ENCODE measurements at places on chromosomes 16 and 17. TPM values are rescaled to one million over a fixed set of nuclear protein-coding genes. Genes with fewer than 3 reads are reported as not detected.

Gene SLC52A1
- total RNA-seq: not detected

- H3K4me3 ChIP-seq: no peak overlapping the region
- H3K4me1 ChIP-seq: peaks cover 47% of the 10 kb centered on the region
- H3K36me3 ChIP-seq: peaks cover 34% of the 10 kb centered on the region
- H3K27me3 ChIP-seq: no peaks in the 10 kb centered on the region
Observed at GRCh38 chr16:2040787-2041522, 6.7 kb downstream of the NTHL1 start.

DNA sequence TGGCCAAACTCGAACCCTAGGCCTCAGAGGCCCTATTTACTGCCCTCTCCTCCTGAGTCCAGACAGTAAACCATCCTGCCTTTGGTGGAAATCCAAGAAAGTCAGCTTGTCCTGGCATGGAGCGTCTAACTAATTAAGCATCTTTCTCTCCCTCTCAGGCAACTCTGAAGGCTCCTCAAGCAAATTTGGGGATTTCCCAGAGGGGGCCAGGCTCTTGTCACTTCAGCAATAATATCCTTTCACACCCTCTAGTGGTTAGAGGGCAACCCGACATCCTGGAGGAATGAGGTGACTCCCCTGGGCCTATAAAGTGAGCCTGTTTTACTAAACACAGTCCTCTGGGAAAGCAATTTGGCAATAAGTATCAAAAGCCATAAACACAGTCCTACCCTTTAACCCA is 60.4 kb downstream of the NOG start:
- peaks cover 5% of the 10 kb centered on the region for H3K27me3 ChIP-seq
- H3K4me3 ChIP-seq: no peak overlapping the region
- H3K27ac ChIP-seq: no peak overlapping the region
- peak; percentile 52 for DNase-seq

DNA sequence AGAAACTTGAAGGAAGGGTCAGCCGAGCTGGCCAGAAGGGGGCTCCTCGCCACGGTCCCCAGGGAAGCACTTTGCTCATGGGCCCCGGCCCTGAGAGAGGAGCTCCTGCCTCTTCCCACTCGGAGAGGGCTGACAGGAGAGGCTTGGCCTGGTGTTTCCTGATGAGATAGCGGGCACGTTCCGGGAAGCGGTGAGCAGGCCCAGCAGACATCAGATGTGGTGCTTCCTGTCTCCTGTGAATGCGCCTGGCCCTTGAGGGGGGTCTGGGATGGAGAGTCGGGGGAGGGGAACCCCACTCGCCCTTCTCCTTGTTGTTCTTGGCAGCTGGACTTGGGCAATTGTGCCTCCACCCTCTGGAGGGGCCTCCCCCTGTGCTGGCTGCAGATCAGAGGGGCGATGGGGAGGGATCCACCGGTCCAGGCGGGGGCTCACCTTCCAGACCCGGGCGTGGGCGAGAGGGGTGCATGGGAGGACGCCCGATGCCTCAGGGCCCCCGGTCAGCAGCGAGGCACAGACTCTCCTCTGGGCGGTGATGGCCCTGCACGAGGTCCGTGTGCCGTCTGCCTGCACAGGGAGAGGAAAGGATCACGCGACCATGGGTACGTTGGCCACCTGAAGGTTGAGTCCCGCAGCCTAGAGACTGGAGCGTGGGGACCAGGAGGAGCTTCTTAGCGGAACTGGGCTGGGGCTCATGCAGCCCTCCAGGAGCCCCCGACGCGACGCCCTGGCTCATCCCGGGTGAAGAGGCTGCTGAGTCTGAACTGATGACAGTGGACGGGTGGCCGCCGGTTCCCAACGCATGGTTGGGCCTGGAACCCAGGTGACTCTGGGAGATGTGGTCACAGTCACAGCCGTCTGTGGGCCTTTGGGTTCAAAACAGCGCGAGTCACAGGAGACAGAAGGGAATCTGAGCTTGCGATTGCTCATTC is 25.4 kb downstream of the METRNL start:
- DNase-seq: no peak
- no peak overlapping the region for H3K27ac ChIP-seq
- H3K4me1 ChIP-seq: peaks cover 23% of the 10 kb centered on the region
- H3K36me3 ChIP-seq: no peaks in the 10 kb centered on the region
- H3K27me3 ChIP-seq: no peaks in the 10 kb centered on the region

GRCh38 chr17:59149841-59150511 is 5.0 kb downstream of the SKA2 start:
- no peaks in the 10 kb centered on the region for H3K27me3 ChIP-seq
- DNase-seq: no peak
- H3K36me3 ChIP-seq: peaks cover 3% of the 10 kb centered on the region
- H3K4me1 ChIP-seq: peaks cover 3% of the 10 kb centered on the region

DNA sequence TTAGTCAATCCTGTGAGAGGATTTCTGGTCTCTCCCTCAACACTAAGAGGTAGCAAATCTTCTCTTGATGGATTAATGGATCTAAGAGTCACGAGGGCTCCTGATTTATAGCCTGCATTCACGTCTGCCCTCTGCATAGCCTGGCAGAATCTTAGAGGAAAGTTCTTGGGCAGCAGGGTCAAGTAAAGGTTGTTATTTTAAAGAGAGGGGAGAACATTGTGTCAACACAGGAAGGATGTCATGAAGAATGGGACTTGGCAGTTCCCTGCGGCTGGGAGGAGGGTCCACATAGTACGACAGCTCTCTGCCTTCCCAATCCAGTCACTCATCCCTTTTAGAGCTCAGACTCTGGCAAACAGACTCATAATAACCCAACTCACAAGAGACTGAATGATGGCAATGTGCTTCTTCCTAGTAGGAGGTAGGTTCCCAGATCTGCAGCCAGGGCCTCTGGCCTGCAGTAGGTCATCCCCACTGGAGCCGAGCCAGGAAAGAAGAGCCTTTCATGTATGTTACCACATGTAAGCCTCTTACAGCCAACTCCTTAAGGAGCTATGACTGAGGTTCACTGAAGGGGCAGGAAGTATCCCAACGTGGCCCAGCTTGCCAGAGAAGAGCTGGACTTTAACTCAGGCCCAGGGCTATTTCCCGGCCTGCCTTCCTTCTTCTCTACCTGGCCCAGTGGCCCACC is 25.4 kb upstream of the RPTOR start:
- H3K4me1 ChIP-seq: no peaks in the 10 kb centered on the region
- no peak overlapping the region for H3K27ac ChIP-seq
- no peak overlapping the region for H3K4me3 ChIP-seq
- H3K27me3 ChIP-seq: peaks cover 9% of the 10 kb centered on the region
- H3K36me3 ChIP-seq: no peaks in the 10 kb centered on the region

DNA sequence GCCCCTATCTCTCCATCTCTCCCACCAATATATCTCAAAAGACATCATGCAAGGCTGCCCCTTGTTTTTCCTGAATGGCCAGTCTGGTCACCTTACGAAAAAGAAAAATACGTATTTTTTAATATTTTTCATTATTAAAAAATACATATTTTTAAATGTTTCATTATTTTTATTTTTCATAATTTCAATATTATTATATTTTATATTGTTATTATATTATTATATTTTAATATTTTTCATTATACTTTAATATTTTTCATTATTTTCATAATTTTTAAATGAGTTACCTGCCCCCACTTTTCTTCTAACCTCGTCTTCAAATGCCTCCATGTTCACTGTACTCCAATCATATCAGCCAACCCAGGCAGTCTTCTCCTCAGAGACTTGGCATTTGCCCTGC is 116.0 kb upstream of the ERCC4 start:
- no peaks in the 10 kb centered on the region for H3K27me3 ChIP-seq
- H3K36me3 ChIP-seq: no peaks in the 10 kb centered on the region
- no peak overlapping the region for H3K4me3 ChIP-seq
- DNase-seq: no peak
- no peaks in the 10 kb centered on the region for H3K4me1 ChIP-seq
- H3K27ac ChIP-seq: no peak overlapping the region

Gene RHBDL1
- 0.72 TPM for total RNA-seq

DNA sequence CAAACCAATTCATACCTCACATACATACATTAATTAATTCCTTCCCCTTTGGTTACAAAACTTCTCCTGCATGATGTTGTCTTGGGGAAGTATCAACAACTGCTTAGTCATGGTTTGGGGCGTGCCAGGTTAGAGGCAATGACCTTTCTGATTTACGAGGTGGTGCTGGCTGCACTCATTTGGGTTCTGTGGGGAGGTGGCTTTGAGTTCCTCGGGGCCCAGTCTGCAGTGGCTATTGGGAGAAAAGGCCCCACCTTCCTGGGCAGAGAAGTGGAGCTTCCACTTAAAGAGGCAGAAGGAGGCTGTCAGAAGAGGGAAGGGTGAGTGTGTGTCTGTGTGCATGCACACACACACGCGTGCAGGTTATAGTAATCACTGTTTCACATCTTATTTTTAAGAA is 10.2 kb upstream of the ETV4 start:
- no peaks in the 10 kb centered on the region for H3K36me3 ChIP-seq
- peak; percentile 29 for DNase-seq
- H3K27ac ChIP-seq: no peak overlapping the region

Gene GJC1
- 69.7 TPM for total RNA-seq

DNA sequence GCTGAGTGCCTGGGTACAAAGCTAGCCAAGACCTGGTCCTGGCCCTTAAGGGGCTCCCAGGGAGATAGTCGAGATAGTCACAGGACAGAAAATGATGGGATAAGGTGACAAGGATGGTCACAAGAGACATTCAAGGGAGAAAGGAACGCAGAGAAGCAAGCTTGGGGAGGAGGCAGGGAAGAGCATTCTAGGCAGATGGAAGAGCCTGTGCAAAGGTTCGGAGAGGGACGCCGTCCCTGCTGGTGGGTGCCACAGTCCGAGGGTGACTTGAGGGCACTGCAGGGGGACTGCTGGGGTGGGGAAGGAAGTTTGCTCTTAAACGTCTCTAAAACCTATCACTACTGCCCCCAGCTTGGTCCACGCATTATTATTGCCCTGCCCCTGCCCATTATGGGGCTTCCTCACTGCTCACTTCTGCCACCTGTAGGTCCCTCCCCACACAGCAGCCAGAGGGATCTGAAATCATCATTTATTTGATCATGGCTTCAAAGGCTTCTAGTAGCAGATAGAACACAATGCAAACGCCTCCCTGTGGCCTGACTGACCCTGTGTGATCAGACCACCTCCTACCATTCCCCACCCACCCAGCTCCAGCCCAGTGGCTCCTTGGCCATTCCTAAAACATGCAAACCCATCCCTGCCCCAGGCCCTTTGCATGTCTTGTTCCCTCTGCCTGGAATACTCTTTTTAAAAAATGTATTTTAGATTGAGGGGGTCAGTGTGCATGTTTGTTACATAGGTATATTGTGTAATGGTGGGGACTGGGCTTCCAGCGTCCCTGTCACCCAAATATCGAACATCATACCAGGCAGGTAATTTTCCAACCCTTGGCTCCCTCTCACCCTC is 60.3 kb downstream of the RMI2 start:
- DNase-seq: peak; percentile 8
- peaks cover 5% of the 10 kb centered on the region for H3K4me1 ChIP-seq
- no peak overlapping the region for H3K4me3 ChIP-seq
- H3K27me3 ChIP-seq: peaks cover 4% of the 10 kb centered on the region
- H3K36me3 ChIP-seq: no peaks in the 10 kb centered on the region

DNA sequence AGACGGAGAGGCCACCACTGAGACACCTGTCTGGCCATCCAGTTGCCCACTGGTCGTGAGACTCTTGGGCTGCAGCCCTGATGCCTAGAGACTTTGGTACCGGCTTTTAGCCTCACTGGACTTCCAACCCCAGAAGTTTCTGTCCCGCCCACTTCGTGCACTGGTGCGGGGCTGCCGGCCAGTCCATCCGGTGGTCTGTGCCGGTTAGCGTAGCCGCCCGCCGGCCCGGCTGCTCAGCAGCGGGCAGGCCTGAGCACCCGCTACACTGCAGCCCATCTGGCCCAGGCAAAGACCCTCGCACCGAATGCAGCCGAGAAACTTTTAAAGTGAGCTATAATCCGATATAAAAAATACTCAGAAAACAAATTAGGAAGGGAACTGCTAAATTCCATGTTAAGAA is 30.7 kb downstream of the AKAP10 start:
- peaks cover 11% of the 10 kb centered on the region for H3K36me3 ChIP-seq
- H3K4me1 ChIP-seq: peaks cover 8% of the 10 kb centered on the region
- no peaks in the 10 kb centered on the region for H3K27me3 ChIP-seq
- no peak overlapping the region for H3K4me3 ChIP-seq
- DNase-seq: no peak

DNA sequence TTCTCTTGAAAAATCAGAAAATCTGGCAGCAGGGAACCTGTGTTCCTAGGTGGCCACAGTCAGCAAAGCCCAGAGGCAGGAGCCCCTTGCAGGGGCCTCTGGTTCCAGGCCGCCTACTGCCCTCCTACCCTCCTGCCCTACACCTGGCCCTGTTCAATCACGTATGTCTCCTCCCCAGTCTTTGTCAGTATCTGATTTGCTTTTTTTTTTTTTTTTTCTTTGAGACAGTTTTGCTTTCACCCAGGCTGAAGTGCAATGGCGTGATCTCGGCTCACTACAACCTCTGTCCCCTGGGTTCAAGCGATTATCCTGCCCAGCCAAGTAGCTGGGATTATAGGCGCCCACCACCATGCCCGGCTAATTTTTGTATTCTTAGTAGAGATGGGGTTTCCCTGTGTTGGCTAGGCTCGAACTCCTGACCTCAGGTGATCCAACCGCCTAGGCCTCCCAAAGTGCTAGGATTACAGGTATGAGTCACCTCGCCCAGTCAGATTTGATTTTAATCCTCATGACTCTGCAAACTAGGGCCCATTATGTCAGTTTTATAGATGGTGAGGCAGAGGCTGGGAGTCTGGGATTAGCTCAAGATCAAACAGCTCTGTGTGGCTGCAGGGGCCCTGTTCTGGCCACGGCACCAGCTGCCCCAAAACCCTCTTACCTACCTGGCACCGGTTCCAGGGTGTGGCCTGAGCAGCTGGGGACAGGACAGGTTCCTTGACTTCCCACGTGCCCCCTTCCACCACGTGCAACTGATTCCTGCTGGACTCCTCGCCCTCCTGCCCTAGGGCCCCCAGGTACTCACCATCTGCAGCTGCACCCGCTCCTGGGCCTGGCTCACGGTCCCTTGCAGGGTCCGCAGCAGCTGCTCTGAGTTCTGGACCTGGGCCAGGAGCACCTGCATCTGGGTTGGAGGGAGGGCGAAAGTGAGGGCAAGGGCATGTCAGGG is 14.7 kb downstream of the RABEP2 start:
- no peak overlapping the region for H3K27ac ChIP-seq
- peaks cover 36% of the 10 kb centered on the region for H3K36me3 ChIP-seq
- H3K4me3 ChIP-seq: no peak overlapping the region
- no peaks in the 10 kb centered on the region for H3K4me1 ChIP-seq
- no peaks in the 10 kb centered on the region for H3K27me3 ChIP-seq

Gene PRSS36
- total RNA-seq: 0.18 TPM

Gene KRTAP29-1
- total RNA-seq: not detected

Gene SETD1A
- 0.54 TPM for total RNA-seq

GRCh38 chr16:68493412-68494070 is 45.2 kb upstream of the SMPD3 start:
- peaks cover 15% of the 10 kb centered on the region for H3K27me3 ChIP-seq
- H3K4me3 ChIP-seq: no peak overlapping the region
- no peaks in the 10 kb centered on the region for H3K4me1 ChIP-seq
- no peaks in the 10 kb centered on the region for H3K36me3 ChIP-seq

Gene CRYBA1
- total RNA-seq: not detected

DNA sequence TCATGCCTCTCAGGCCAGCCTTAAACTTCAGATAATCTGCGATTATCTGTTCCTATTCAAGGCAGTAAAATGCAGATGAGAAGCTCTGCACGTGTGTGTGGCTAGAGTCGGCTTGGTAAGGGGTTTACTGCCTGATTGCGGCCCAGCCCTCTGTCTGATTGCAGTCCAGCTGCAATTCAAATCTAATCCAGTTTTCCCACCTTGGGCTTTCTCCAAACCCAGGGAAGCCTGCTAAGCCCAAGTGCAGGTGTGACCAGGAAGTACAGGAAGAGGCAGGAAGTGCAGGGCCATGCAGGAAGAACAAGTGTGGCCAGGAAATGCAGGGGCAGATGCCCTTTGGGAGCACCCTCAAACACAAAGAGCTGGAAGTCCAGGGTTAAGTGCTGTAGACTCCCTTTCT is 314.9 kb downstream of the CEP112 start:
- no peak overlapping the region for H3K4me3 ChIP-seq
- no peaks in the 10 kb centered on the region for H3K4me1 ChIP-seq

All from IMR-90 (cell line).